Memory B cell (primary cell): ENCODE measurements at places on chromosomes 13 and 19.

DNA sequence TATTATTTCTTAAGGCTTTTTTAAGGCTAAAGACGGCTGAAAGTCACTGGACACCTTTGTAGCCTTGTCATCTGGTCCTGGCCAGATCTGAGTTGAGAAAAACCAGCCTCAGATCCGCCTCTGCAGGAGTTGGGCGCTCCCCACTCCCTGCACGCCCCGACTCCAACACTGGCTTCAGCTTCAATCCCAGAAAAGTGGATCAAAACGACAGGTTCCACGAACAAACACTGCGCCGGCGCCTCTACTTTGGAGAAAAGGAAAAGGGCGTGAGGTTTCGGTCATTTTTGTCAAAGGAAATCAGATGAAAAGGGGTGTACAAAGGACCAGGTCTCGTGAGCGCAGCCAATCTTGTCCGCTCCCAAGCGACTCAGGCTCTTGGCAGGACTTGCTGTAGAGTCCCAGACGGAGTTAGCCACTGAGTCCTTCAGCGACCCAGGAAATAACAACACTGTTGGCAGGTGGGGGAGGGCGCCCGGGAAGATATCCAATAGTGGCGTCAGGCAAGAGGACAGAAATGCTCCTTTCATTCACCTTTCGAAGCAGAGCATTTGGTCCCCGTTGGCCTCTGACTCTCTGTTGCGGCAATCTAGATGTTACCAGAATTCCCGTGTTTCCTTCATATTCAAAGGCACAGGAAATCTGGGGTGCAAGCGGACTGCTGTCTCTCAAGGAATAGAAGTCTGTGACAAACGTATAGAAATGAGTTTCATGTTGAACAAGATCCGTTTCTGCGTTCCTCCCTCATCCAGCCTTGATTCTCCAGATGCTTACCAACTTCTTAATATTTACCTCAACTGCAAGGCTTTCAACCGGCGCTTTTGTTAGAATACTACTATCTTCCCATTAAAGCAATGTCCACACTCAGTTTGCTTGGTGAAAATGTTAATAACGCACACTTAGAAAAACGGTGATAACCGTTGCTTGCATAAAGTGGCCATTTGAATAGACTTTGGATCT lies 1.8 kb upstream of the CCNA1 start:
- H3K36me3 ChIP-seq: no peaks in the 10 kb centered on the region
- peaks cover 2% of the 10 kb centered on the region for H3K4me1 ChIP-seq
- no peak overlapping the region for H3K27ac ChIP-seq
- no peak overlapping the region for H3K4me3 ChIP-seq
- H3K27me3 ChIP-seq: peaks cover 15% of the 10 kb centered on the region
- DNase-seq: no peak

DNA sequence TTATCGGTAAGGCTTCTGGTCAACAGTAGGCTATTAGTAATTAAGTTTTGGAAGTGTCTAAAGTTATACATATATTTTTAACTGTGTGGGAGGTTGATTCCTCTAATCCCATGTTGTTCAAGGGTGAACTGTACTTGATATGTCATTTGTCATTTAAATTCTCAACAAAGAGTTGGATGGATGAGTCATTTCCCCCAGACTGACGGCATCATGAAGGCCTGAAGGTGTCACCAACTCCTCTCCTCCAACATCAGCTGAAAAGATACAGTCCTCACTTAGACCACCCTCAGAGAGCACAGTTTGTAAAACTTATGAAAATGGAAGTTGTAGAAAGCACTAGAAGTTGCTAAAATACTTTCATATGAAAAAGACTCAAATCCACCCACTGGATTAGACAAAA lies 48.8 kb downstream of the DCLK1 start:
- H3K4me3 ChIP-seq: no peak overlapping the region
- DNase-seq: no peak
- no peak overlapping the region for H3K27ac ChIP-seq
- no peaks in the 10 kb centered on the region for H3K36me3 ChIP-seq
- no peaks in the 10 kb centered on the region for H3K27me3 ChIP-seq
- H3K4me1 ChIP-seq: no peaks in the 10 kb centered on the region

DNA sequence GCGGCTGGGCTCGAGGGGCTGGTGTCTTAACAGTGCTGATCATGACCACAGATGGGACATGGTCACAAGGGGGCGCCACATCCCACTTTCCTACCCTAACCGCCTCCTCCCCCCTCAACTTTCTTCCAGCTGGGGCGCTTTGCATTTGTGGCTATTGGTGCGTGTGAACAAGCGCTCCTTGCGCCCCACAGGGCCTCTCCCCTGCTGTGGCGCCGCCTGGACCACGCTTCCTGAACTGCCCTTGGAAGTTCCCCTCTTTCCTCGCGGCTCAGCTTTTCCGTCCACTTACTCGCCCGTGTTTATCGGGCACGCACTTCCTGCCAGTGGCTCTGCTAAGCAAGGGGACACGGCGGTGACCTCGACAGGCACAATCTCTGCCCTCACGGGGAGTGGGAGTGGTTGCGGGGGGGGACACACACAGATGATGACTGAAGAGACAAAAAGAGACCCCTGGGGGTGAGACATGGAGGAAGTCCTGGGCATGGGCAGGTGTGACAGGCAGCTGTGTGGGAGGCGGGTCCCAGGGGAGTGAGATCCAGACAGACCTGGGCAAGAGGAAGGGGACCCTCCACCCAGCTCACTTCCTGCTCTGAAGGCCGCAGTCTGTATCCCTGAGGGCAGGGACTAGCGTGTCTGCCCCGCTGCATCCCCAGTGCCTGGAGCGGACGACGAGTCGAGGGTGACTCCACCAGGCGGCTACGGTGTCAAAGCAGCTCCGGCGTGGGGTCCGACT lies 40.3 kb downstream of the ZNF787 start:
- peaks cover 17% of the 10 kb centered on the region for H3K4me1 ChIP-seq
- H3K27ac ChIP-seq: peak overlapping the region; percentile 85
- peak; percentile 76 for DNase-seq
- peak overlapping the region; percentile 90 for H3K4me3 ChIP-seq
- H3K27me3 ChIP-seq: no peaks in the 10 kb centered on the region

- no peaks in the 10 kb centered on the region for H3K36me3 ChIP-seq
- H3K27ac ChIP-seq: no peak overlapping the region
- no peaks in the 10 kb centered on the region for H3K4me1 ChIP-seq
- H3K4me3 ChIP-seq: no peak overlapping the region
These were observed 270.0 kb upstream of the PCDH20 start for GRCh38 chr13:61685682-61686012.

DNA sequence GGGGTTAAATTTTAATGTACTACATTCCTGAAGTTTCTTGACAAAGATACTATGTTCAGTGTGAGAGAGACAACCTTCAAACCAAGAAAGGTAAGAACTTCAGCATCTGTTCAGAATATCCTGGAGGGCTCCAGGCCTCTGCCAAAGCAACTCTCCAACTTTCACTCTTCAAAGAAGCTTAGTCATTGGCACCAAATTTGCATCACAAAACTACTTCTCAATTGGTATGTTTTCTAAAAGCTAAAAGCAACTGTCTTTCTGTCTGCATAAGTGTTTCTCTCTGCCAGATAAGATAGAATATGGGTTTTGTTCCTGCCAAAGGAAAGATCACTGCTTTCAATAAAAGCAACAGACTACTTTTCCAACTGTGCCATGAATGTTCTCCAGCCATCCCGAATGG lies 187.4 kb downstream of the SUCLA2 start:
- no peaks in the 10 kb centered on the region for H3K4me1 ChIP-seq
- no peaks in the 10 kb centered on the region for H3K27me3 ChIP-seq
- no peak for DNase-seq
- H3K4me3 ChIP-seq: no peak overlapping the region
- no peak overlapping the region for H3K27ac ChIP-seq

DNA sequence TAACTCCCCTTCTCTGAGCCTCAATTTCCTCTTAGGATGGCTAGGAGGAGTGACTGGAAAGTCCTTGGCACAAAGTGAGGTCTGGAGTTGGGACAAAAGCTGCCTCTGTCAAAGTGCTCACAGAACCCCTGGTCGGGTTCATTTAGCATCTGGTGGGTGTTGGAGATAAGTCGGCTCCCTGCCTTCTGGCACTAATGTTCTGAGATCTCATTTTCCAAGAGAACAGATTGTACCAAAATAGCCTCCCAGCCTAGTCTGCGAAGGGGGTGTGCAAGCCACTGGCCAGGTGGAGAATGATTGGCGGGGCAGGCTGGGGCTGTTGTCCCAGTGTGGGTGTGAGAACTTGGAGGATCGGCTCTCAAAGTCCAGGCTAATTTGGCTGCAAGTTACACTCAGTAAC lies 20.7 kb upstream of the NWD1 start:
- no peaks in the 10 kb centered on the region for H3K36me3 ChIP-seq
- H3K4me1 ChIP-seq: no peaks in the 10 kb centered on the region
- H3K27me3 ChIP-seq: no peaks in the 10 kb centered on the region
- no peak overlapping the region for H3K4me3 ChIP-seq
- H3K27ac ChIP-seq: no peak overlapping the region
- DNase-seq: no peak

DNA sequence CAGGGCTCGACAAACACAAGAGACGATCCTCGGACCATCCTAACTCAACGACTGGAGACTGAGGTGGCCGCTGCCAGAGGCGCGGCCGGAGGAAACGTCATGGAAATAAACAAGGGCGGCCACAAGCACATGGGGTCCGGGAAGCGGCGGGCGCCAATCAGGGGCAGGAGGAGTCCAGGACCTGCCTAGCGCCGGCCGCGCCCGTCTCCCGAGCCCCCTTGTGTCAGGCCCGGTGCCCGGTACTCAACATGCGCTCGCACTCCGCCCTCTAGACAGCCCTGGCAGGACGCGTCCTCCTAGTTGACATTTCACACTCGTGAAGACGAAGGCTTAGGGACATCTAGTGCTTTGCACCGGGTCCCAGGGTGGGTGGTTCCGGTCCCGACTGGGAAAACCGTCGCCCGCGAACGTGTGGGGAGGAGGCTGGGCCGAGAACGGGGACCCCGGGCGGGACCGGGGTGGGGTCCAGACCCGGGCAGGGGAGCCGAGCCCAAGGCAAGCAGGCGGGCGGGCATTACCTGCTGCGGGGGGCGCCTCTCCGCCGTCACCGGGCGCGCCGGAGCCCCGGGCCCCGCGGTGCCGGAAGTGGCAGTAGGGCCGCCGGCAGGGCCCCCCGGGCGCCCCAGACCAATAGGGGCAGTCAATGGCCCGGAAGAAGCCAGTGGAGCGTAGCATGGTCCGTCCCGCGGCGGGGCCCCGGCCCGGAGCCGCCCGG lies 442 bp downstream of the REXO1 start:
- no peak for DNase-seq
- peaks cover 34% of the 10 kb centered on the region for H3K4me1 ChIP-seq
- H3K4me3 ChIP-seq: peak overlapping the region; percentile 90
- peak overlapping the region; percentile 92 for H3K27ac ChIP-seq
- H3K27me3 ChIP-seq: no peaks in the 10 kb centered on the region
- peaks cover 7% of the 10 kb centered on the region for H3K36me3 ChIP-seq
